ENCODE measurements at places on chromosomes 3 and 15. TPM values are rescaled to one million over a fixed set of nuclear protein-coding genes. Genes with fewer than 3 reads are reported as not detected.

DNA sequence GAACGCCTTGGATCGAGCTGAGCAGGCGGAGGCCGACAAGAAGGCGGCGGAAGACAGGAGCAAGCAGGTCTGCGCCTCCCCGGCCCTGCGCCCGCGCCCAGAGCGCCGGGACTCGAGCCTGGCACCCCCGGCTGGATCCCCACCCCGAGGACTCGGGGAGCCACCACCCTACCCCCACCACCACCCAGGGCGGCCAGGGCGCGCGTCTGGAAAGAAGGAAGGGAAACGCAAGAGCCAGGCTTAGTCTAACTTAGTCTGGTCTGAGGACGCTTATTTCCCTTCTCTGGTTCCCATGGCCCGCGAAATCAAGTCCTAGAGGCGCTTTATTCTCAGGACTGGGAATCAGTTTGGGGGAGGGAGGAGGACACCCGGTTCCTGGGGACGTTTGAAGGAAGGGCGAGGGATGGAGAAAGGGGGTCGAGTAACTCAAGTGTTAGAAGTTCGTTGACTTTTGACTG lies 359 bp downstream of the TPM1 start:
- H3K27ac ChIP-seq = no peak overlapping the region
- H3K4me1 ChIP-seq = peaks cover 20% of the 10 kb centered on the region
- peaks cover 30% of the 10 kb centered on the region for H3K27me3 ChIP-seq
- H3K36me3 ChIP-seq = no peaks in the 10 kb centered on the region

DNA sequence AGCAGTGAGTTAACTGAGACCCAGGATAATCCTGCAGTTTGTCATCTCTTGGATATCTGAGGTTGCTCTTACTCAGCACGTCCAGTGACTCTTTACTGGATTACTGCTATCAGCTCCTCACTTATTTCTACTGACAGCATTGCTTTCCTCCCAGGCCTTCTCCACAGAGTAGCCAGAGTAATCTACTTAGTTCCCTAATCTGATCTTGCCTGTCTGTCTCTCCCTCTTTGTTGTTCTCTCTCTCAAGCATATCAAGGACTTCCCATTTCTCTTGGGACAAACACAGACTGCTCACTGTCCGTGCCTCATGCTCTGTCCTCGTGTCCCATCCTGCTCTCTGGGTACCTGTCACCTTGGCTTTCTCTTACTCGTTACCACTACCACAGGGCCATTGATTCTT lies 376.2 kb downstream of the FEZF2 start:
- no peak overlapping the region for H3K4me3 ChIP-seq
- H3K27ac ChIP-seq = no peak overlapping the region
- no peaks in the 10 kb centered on the region for H3K36me3 ChIP-seq
- no peak for DNase-seq
- H3K27me3 ChIP-seq = peaks cover 3% of the 10 kb centered on the region

SPINK8 gene
- total RNA-seq = not detected

TUSC7 gene
- total RNA-seq = not detected

ITIH3 gene
- not detected for total RNA-seq

- H3K4me1 ChIP-seq = no peaks in the 10 kb centered on the region
- no peak for DNase-seq
- no peaks in the 10 kb centered on the region for H3K36me3 ChIP-seq
- H3K4me3 ChIP-seq = no peak overlapping the region
- no peak overlapping the region for H3K27ac ChIP-seq
These were observed 391.0 kb upstream of the CADM2 start for GRCh38 chr3:84567796-84568195.

LAMB2 gene
- total RNA-seq = 259 TPM

GRCh38 chr3:15731024-15731423 lies 66.8 kb downstream of the ANKRD28 start:
- H3K4me3 ChIP-seq = no peak overlapping the region
- no peak for DNase-seq
- no peaks in the 10 kb centered on the region for H3K4me1 ChIP-seq
- no peak overlapping the region for H3K27ac ChIP-seq
- no peaks in the 10 kb centered on the region for H3K27me3 ChIP-seq

- no peak for DNase-seq
- no peak overlapping the region for H3K4me3 ChIP-seq
- H3K4me1 ChIP-seq = peaks cover 14% of the 10 kb centered on the region
- H3K27me3 ChIP-seq = peaks cover 5% of the 10 kb centered on the region
- H3K27ac ChIP-seq = no peak overlapping the region
These were observed 72.1 kb downstream of the ADAMTS7 start for GRCh38 chr15:78739206-78739605.
